A375 (cell line): ENCODE measurements at places on chromosomes 12 and 14. TPM values are rescaled to one million over a fixed set of nuclear protein-coding genes. Genes with fewer than 3 reads are reported as not detected.

The CLEC9A gene
- total RNA-seq, result not detected in 2 replicates

The FBLN5 gene
- 0.23 TPM in 1 of 2 replicates, not detected in the other for total RNA-seq

The RPL10L gene
- 0.19 TPM in 1 of 2 replicates, not detected in the other for total RNA-seq

The FAM90A1 gene
- 0.53 and 0.61 TPM in 2 replicates for total RNA-seq

The ARHGAP9 gene
- 2.2 and 6.4 TPM in 2 replicates for total RNA-seq
